ENCODE measurements at places on chromosomes 12 and 14.

- no peak for DNase-seq
Measured at GRCh38 chr12:4829793-4830162, 79.9 kb upstream of the KCNA1 start.

GRCh38 chr14:87772854-87773253 lies 220.1 kb downstream of the GALC start:
- no peak for DNase-seq

- peak; percentile 90 for DNase-seq
Measured at GRCh38 chr12:25840678-25841465, 117.6 kb upstream of the RASSF8 start.

- no peak for DNase-seq
Measured at GRCh38 chr14:75748336-75748735, 87.3 kb downstream of the TTLL5 start.

- DNase-seq = no peak
Measured at GRCh38 chr12:81520064-81520945, 238.8 kb downstream of the PPFIA2 start.

- DNase-seq = peak; percentile 20
Measured at GRCh38 chr14:103022685-103023044, 34.7 kb downstream of the CDC42BPB start.

- DNase-seq = no peak
Measured at GRCh38 chr14:101369194-101369915, 191.9 kb upstream of the DIO3 start.

DNA sequence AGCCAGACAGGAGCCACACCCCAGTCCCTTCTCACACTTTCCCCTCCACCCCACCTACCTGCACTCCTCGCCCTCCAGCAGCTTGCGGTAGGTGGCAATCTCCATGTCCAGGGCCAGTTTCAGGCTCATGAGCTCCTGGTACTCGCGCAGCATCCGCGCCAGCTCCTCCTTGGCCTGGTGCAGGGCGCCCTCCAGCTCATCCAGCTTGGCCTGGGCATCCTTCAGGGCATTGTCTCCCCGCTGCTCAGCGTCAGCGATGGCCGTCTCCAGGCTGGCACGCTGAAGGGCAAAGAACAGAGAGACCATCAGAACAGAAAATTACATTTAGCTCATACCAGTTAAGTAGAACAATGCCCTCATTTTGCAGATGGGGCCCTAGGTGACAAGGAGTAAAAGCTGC lies 5.5 kb downstream of the KRT74 start:
- DNase-seq = no peak

GRCh38 chr12:29781188-29781587 lies 2.6 kb downstream of the TMTC1 start:
- no peak for DNase-seq

- no peak for DNase-seq
Measured at GRCh38 chr12:39355841-39356240, 87.1 kb downstream of the KIF21A start.

DNA sequence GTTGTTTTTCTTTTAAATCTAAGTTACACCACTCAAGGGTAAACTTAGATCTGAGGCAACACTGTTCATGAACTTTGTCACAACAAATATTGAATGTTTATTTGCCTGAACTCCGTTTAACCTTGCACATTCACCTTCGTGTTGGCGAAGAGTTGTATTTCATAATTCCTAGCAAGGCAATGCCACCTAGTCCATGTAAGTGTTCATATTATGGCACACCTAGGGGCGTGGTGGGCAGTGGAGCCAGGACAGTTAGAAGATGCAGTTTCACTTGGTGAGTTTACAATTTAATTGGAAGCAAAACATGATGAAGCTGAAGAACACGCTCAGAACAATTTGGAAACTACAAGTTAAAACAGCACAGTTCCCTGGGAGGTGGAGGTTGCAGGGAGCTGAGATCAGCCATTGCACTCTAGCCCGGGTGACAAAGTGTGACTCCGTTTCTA lies 30.4 kb upstream of the GNPNAT1 start:
- DNase-seq = no peak

- DNase-seq = no peak
Measured at GRCh38 chr12:110516995-110517394, 14.9 kb downstream of the RAD9B start.

DNA sequence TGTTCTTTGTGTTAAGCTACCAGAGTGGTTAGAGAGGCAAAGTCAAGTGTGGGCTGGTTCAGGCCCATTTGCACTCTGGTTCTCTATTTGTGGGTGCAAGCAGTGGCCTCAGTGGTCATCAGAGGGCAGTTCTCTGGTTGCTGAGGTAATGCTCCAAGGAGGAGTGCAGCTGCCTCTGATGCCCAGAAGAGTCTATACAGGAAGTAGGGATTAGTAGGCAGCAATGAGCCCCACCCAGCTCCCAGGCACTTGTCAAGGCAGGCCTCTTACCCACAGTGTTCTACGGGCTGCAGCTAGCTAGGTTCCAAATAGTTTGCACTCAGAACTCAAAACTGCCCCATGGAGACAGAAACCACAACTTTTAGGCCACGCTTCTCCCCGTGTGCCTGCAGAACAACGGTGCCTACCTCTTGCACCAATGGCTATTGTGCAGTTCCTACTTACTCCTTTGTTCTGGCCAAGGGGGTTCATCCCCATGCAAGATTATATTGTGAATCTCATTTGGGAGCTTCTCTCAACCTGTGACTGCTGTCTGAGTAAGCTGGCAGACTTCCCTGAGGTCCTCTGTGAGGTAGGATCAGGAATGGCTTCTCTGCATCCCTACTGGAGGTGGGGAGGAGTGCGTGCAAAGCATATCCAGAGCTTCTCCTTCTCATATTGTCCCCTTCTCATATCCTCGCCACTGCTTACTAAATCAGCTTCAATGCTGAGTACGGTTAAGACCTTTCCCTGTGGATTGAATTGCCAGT lies 410.3 kb upstream of the LMO3 start:
- DNase-seq = no peak

DNA sequence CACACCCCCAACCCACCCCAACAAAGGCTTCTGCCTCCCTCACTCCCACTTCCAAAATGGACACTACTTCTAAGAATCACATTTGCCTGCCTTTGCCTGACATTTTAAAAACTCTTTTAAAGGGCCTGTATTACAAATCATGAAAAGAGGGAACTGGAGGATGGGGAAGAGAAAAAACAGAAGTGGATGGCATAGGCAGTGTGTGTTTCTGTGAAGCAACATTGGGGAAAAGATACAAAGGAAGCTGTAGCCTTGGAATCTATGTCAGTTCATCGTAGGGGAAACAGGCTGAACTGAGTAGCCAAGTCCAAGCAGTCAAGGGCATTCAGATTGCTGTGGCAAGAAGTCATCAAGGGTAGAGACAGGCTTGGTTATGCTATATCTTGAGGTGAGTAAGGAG lies 273.9 kb downstream of the BTG1 start:
- DNase-seq = no peak

DNA sequence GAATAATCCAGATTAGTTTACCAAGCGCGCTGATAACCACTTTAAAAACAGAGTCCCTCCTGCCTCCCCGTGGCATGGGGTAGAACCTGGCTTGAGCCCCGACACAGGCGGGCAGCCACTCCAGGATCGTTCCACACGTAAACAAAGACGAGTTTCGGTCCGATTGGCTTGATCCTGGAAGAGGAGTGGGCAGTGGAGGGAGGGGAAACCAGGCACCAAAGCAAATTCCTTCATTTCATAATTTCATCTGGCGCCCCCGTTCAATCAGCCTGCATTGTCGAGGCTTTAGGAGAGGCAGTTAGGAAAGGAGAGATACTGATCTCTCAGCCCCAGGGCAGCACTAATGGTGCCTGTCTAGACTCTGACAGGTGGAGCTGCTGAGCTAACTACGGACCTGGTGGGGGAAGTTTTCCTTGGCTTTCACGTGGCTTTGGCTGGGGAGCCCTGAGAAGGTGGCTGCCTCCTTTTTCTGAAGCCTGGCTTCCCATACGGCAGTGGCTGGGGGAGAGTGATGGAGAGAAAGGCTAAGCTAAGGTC lies 751 bp upstream of the GPRC5A start:
- DNase-seq = peak; percentile 36

Measured in fibroblast of skin of back (primary cell).